HS-27A (cell line): ENCODE measurements at places on chromosomes 3 and 15.

GRCh38 chr3:140438736-140439470 is 239.0 kb upstream of the TRIM42 start:
- no peak for DNase-seq

- DNase-seq = no peak
Observed at GRCh38 chr3:123684636-123685035, 99.8 kb upstream of the HACD2 start.

- peak; percentile 62 for DNase-seq
Observed at GRCh38 chr3:87167628-87168456, 59.3 kb upstream of the CHMP2B start.

GRCh38 chr3:19947549-19948225 is 790 bp downstream of the RAB5A start:
- peak; percentile 38 for DNase-seq

DNA sequence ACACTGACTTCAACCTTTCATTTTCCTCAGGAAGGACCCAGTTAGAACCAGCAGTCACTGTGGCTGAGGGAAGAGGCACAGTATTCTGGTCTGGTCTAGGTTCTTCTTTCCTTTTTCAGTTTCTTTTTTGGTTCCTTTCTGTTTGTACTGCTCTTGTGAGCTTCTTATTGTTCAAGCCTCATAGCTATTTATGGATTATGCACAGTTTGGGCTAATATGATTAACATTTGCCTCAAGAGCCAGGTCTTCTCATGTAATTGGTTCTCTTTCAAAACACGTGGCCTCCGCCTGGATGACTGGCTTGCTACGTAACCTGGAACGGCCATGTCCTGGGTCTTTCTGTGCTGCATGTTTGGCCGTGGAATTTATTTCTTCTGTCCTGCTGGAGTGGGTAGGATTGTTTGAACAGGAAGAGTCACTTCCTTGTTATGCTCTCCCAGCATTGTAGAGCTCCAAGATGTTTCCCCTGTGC is 43.3 kb downstream of the RBMS3 start:
- DNase-seq = peak; percentile 49

GRCh38 chr3:14324224-14324944 is 78.0 kb upstream of the SLC6A6 start:
- peak; percentile 79 for DNase-seq

GRCh38 chr3:167125612-167126407 is 254.3 kb downstream of the ZBBX start:
- no peak for DNase-seq

- DNase-seq = no peak
Observed at GRCh38 chr3:127711021-127711695, 38.4 kb downstream of the ABTB1 start.

DNA sequence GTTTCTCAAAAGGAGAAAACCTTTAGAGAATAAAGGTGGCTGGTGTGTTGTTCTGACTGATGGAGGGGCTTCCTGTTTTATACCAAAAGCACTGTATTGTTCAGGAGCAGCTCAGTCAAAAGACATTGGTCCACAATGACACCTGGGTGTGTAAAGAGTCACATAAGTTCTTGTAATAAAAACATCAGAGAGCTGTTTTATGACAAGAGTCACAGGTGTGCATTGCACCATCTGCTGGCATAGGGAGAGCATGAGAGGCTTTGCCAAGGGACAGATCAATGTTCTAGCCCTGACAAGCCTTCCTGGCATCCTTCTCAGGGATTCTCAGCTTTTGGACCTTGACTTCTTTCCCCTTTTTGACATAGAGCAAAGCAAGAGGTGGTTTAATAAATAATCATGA is 20.4 kb downstream of the ARPP21 start:
- DNase-seq = no peak

- DNase-seq = no peak
Observed at GRCh38 chr3:55620351-55621025, 133.4 kb upstream of the WNT5A start.

DNA sequence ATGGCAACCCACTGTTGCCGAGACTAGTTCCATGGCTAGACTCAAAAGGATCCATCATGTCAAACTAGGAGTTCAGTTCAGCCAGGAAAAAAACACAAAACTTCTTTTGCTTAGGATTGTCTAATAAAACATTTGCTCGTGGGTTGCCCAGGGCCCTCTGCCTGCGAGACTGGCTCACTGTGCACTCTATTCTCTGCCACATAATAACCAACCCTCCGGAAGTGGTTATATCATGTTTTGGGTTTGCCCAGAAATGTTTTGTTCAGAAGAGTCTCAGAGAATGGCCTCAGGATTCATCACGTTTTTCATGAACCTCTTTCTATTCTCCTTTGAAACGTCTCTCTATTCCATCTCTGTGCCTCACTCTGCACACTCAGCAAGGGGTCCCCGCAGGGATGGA is 216.1 kb downstream of the SV2B start:
- no peak for DNase-seq

- DNase-seq = no peak
Observed at GRCh38 chr3:124826703-124827102, 60.5 kb downstream of the ITGB5 start.

GRCh38 chr3:49593041-49593440 is 38.8 kb downstream of the BSN start:
- DNase-seq = no peak

DNA sequence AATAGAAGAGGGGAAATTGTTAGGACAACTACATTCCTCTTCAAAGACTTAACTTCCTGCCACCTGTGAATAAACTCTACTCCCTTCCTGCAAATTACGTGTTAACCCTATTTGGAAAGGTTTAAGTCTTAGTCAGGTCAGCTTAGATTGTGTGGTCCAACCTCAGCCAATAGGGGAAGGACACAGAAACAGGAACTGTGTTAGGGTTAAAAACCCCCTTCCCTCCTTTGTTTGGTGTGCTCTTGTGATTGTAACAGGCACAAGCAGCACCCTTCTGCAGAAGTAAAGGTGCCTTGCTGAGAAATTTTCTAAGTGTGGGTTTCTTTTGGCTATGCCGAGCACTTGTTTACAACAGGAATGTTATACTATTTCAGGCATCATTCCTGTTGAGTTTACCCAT is 45.0 kb upstream of the FSTL1 start:
- no peak for DNase-seq

DNA sequence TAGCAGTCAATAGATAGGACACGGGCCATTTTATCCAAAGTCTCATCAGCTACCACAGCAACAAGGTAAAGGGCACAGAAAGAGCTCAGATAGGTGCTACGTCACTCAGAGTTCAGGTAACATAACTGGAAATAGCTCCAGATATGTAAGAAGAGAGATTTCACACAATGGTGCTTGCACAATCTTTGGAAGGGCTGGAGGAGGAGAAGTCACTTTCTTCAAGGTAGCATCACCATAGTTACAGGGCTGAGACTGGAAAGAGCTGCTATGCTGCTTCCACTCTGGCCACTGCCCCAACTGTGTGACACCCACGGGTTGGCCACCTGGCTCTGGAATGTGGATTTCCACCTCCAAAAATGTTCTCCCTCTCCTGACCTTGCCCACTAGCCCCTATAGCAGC is 448.8 kb upstream of the THBS1 start:
- no peak for DNase-seq

GRCh38 chr15:31977812-31978661 is 52.3 kb upstream of the CHRNA7 start:
- no peak for DNase-seq

DNA sequence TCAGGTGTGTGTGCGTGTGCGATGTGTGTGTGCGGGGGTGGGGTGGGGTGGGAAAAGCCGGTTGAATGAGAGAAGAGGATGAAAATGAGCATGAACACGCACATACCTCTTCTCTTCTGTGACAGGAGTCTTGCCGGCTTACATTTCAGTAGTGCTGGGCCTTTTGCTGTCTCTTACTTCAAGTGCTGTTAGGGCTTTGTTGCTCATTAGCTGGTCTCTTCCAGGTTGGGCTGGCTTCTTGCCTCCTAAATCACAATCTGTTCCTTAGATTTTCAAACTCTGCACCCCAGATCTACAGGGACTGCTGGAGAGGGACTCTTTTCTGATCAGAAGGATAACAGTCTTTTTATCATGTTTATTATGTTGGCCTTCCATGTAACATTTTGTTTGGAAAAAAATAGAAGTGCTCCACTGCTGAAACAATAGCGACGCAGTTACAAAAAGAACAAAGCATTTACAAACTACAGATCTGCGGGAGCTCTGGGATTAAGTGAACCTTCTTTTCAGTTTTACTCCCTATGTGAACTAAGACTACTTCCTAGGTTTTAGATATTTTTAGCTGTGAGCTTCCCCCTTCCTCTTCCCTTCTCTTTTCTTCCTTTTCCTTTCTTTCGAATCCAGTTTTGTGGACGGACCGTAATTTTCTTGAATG is 48.5 kb downstream of the USP13 start:
- no peak for DNase-seq

DNA sequence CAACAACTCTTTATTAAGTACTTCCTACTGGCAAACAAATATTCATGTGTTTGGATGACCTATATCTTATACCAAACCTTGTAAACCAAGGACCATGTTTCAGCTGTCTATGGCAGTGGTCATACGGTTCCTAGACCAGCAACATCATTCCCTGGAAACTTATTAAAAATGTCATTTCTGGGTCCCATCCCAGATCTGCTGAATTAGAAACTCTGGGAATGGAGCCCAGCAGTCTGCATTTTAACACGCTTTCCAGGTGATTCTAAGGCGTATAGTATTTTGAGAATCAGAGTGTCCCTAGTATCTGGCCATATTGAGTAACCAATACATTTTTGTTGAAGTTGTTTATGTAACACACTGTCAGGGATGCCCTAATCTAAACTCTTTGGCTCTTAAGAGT is 363.4 kb upstream of the LRRC3B start:
- DNase-seq = no peak

GRCh38 chr15:76861815-76862397 is 43.2 kb downstream of the SCAPER start:
- no peak for DNase-seq

GRCh38 chr15:47139965-47140364 is 577.3 kb upstream of the SEMA6D start:
- DNase-seq = peak; percentile 14

DNA sequence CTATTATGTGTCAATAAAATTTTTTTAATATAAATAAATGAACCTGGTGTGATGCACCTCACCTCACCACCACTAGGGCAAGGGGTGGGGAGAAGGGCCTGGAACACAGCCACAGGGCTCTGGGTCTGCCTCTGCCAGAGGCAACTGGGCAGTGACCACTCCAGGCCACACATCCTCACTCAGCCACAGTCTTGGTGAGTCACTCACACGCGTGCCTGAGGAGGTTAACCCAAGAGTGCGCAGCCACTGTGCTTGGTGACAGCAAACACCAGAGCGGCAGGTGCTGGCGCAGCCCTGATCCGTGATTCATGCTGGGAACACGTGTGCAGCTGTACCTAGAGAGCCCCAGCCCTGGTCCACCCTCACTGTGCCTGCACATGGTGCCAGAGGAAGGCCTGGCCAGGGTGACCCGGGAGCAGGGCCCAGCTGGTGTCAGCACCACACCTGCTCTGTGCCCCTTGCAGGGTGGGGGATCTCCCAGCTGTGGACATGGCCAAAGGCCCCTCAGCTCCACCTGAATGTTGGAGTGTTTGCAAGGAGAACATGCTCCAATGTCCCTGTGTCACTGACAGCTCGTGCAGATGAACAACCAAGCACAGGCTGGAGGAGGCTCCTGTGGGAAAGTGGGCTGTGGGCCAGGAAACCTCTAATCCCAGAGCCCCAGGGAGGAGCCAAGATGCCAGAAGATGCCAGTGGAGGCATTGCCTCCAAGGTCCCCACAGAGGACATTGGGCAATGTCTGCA is 2.1 kb downstream of the SLC41A3 start:
- DNase-seq = no peak

DNA sequence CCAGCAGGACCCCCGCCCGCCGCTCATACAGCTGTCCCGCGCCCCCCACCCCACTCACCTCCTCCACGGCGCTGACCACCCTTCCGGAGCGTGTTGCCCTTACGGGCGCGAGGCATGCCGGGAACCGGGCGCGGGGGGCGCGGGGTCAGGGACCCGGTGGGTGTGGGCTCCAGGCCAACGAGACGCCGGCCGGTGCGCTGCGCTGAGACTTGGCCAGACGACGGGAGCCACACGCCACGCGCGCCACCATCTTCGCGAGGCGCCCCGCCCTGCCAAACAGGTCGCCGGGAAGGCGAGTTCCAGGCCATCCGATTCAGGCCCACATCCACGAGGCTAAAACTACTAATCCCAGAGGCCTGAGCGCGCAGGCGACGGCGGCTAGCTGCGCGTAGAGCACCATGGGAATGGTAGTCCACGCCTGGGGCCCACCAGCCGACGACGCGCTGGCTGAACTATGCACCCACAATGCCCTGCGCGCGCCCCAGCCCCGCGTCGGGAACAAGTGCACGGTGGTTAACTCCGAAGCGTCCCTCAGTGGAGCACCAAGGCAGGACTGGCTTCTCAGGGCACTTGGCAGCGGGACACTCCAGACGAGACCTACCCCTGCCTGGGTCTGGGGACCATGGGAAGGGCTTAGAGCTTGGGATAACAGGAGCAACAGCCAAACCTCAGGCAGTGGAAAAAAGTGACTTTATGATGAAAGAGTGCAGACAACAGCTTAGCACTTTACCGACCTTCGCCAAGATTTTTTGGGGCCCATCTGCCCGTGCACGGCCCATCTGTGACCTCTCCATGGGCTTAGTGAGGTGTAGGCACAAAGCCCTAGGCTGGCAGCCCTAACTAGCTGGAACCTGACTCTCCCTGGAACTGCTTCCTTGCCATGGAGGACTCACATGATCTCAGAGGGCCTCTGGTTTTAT is at the start of gene IFRD2:
TSS of gene IFRD2 (minus strand) at position 271 of the 920 bp plus-strand sequence. CDS start at position 116, 155 bp downstream.
- DNase-seq = peak; percentile 95

- DNase-seq = no peak
Observed at GRCh38 chr3:197298945-197299854, 788 bp upstream of the DLG1 start.

- no peak for DNase-seq
Observed at GRCh38 chr3:126435456-126436315, 40.0 kb downstream of the ZXDC start.

DNA sequence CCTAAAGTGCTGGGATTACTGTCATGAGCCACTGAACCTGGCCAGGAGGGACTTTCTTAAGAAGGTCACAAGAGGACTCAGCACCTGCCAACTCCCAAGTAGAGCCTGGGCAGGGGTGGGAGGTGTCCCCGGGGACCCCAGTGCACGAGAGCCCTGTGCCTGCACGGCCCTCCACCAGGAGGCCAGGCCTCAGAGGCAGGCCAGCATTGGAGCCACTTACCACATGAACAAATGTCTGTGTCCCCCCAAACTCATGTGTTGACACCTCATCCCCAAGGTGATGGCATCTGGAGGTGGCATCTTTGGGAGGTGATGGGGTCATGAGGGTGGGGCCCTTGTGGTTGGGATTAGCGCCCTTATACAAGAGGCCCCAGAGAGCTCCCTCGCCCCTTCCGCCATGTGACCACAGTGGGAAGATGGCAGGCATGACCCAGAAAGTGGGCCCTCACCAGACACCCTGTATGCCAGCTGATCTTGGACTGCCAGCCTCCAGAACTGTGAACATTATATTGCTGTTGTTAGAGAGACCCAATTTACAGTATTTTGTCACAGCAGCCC is 3.2 kb upstream of the RPUSD3 start:
- no peak for DNase-seq
